ENCODE measurements at places on chromosomes 16 and 17.
A peak's percentile ranks its signal among the peaks of the same experiment; 100 is the strongest.

- no peak for DNase-seq
Observed at GRCh38 chr16:19170043-19170655, 2.1 kb downstream of the SYT17 start.

GRCh38 chr16:57054338-57054737 is 38.0 kb upstream of the CPNE2 start:
- DNase-seq: no peak

GRCh38 chr16:49487746-49488145 is 114.1 kb downstream of the C16orf78 start:
- DNase-seq: no peak

DNA sequence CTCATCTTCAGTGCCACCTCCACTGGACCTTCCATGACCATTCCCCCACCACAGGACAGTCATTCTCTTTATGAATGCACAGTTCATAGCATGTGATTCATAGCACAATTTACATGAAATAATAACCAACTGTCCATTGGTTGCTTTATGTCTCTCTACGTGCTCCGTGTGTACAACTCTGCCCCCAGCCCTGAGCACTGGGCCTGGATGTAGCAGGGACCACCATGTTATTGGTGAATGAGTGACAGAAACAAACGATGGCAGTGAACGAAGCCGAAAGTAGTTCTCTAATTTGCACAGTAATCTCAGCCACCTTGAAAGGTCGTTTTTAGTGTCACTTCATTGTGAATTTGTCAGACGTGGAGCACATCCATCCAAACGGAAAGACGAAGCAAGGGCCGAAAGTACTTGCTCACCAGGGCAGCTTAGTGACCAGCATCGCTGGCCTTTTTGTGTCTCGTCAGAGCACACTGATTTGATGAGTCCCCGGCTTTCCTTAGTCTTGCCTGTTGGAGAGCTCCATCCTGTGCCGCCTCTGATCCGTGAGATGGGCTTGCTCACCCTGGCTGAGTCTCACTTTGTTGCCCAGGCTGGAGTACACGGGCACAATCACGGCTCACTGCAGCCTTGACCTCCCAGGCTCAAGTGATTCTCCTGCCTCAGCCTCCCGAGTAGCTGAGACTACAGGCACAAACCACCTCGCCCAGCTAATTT is 95.3 kb downstream of the CMIP start:
- DNase-seq: no peak

GRCh38 chr17:8857919-8858318 is 9.6 kb downstream of the PIK3R6 start:
- DNase-seq: peak; percentile 27

GRCh38 chr17:43994272-43995149 is 9.9 kb upstream of the NAGS start:
- peak; percentile 63 for DNase-seq

DNA sequence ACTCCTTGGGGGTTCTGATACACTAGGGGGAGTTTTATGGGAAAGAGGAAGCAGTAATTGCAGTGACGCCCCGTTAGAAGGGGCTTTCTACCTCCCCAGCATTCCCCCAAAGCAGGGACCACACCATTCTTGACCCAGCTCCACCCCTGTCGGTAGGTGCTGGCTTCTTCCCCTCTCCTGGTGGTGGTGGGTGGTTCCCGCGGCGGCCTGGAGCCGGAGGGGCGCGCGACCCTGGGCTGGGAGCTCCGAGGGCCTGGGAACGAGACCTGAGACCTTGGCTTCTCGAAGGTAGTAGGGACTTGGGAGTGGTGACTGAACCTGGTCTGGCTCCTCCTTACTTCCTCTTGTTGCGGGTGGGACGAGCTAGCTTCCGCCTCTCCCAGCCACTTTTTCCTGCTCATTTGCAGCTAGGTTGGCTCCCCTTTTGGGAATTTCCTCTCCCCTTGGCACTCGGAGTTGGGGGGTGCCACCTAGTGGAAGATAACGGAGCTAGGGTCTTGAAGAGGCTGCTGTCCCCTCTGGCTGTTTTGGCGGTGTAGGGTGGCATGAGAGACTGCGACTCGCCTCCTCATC is 438 bp downstream of the GRN start:
- DNase-seq: peak; percentile 61

DNA sequence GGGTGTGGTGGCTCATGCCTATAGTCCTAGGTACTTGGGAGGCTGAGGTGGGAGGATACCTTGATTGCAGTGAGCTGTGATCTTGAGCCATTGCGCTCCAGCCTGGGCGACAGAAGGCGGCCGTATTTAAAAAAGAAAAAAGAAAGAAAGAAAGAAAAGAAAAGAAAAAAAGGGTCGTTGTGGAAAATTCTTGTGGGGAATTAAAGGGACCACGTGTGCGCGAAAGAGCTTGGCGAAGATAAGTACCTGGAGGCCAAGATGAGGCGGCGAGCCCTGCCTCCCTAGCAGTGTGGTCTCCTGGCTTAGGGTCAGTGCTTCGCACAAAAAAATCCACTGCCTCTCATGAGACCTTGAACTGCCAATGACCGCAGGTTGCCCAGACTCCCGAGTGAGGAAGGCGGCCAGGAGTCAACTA is 728 bp upstream of the NMT1 start:
- DNase-seq: no peak

- DNase-seq: no peak
Observed at GRCh38 chr17:29237476-29238132, 9.1 kb upstream of the CRYBA1 start.

- DNase-seq: no peak
Observed at GRCh38 chr16:30901201-30902028, 5.0 kb downstream of the CTF1 start.

DNA sequence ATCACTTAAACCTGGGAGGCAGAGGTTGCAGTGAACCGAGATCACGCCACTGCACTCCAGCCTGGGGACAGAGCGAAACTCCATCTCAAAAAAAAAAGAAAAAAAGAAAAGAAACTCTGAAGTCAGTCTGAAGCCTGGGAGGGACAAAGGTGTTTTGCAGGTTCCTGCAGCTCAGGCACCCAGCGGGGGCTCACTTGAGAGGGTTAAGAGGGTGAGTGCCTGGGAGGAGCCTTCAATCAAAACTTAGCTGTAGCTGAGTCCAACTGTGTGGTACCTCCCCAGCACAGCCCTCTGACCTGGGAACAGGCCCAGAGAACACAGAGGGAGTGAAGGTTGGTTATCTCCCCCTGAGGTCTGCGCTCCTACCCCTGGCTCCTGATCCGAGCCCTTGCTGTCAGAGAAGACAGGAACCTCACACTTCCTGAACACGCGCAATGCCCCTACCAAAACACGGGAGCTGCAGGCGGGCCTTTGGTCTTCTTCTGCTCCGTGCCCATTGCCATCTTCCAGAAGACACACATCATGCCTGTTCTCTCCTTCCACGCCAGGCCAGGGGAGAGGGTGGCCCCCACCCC is 20.4 kb upstream of the ZC3H18 start:
- DNase-seq: no peak

GRCh38 chr17:79931817-79932309 is 92.6 kb upstream of the CBX4 start:
- no peak for DNase-seq

GRCh38 chr16:62700426-62701294 is 664.4 kb upstream of the CDH8 start:
- DNase-seq: no peak

DNA sequence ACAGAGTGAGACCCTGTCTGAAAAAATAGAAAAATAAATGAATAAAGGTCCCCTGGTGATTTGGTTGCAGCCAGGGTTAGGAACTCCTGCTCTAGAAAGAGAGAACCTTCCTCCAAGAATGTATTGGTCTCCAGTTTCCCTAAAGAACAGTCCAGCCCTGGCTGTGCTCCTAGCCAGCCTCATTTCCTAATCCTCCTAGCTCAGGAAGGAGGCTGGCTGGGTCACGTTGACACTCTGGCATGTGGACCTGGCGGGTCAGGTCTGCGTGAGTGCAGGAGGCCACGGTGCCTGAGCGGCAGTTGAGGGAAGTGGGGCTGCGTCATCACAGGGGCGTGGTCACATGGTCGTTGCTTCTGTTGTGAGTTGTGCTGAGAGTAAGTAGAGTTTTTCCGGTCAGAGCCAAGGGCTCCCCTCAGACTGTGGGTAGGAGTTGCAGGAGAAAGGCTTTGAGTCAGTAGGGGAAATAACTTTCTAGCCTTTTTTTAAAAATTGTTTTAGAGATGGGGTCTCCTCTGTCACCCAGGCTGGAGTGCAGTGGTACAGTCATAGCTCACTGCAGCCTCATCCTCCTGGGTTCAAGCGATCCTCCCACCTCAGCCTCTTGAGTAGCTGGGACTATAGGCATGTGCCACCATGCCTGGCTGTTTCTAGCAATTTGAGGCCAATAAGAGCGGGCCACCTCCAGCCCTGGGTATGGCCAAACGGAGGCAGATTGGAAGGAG is 194.0 kb upstream of the CIBAR2 start:
- peak; percentile 72 for DNase-seq

- DNase-seq: no peak
Observed at GRCh38 chr17:48244121-48244711, 136.7 kb downstream of the SNX11 start.

DNA sequence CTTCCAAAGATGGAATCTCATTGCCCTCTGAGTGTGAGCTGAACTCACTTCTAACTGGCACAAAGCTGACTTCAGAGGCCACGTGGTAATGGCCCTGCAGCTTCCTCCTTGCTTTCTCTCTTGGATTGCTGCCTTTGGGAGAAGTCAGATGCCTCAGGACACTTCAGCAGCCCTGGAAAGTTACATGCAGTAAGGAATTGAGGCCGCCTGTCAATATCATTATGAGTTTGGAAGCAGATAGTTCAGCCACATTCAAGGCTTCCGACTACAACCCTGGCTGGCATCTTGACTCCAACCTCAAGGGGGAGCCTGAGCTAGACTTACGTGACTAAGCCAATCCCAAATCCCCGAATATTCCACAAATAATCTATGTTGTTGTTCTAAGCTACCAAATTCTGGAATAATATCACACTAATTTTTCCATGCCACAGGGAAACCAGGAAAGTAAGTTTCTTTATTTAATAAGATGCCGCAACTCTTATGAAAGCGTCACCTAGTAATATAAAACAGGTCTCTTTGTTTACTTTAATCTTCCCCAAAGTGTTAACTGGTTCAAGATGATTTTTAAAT is 13.6 kb downstream of the CEP20 start:
- DNase-seq: peak; percentile 16

GRCh38 chr17:8220783-8221662 is 10.6 kb upstream of the AURKB start:
- peak; percentile 90 for DNase-seq

DNA sequence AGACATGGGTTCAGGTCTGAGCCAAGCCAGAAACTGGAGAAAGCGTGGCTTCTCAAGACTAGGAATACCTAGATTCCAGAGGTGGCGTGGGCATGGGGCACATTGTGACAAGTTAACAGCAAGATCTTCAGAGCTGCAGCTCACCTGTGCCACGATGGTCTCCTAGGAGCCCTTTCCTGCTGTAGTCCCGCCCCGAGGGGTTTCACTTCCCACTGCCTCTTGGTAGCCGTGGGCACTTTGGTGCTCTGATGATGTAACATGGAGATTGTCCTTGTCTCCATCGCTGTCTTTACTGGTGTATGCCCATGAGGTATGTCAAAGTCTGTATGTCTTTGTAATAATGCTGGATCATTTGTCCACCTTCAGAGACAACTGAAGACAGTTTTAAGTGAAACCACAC is 89.7 kb downstream of the WWOX start:
- DNase-seq: no peak

DNA sequence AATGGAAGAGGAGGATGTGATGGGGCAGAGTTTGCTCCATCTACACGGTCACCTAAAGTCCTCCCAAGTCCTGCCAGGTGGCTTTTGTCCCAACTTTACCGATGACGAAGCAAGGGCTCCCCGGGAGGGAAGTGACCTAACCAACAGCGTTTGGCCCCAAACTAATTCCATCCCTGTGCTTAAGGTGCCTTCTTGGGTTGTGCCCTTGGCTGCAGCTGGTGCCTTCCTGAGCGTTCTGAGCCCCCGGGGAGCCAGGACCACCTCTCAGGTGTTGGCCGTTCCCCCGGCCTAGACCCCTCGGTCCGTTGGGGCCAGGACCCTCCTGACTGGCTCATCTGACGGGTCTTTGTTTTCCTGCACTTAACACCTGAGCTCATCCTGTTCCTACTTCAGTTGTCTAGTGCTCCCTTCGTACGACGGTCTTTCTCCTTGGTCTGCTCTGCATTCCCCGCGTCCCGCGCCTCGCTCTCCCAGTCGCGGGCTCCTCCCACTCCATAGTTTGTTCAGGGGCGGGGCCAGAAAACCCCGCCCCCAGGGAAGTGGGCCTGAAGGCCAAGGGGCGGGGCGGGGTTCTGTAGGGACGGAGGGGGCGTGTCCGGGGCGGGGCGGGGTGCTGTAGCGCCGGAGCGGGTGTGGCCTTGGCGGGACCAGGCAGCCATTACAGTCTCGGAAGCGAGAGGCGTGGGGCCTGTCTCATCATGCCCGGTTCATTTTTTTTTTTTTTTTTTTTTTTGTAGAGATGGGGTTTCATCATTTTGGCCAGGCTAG is 822 bp upstream of the ZSCAN10 start:
- peak; percentile 94 for DNase-seq

DNA sequence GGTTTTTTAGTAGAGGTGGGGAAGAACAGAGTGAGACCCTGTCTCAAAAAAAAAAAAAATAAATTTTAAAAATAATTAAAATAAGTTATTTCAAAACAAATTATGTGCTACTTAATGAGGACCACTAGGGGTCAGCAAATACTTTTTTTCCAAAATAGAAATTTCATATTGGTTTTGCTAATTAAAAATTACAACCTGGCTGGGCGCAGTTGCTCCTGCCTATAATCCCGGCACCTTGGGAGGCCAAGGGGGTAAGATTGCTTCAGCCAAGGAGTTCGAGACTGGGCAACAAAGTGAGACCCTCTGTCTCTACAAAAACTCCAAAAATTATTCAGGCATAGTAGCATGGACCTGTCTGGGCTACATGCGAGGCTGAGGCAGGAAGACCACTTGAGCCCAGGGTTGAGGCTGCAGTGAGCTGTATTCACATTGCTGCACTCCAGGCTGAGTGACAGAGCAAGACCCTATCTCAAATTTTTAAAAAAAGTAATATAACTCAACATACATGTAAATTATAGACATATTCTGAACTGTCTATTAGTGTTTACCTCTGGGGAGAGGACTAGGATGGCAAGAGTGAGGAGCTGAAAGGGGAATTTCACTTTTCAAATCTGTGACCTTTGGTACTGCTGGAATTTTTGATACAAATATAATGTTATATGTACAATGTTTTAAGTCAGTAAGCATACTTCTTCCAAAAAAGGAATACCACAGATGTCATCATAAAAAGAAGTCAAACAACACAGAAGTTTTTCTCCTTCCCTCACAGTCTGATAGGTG is 8.1 kb downstream of the MEIOB start:
- peak; percentile 47 for DNase-seq
